ENCODE measurements at places on chromosomes 4 and X.

DNA sequence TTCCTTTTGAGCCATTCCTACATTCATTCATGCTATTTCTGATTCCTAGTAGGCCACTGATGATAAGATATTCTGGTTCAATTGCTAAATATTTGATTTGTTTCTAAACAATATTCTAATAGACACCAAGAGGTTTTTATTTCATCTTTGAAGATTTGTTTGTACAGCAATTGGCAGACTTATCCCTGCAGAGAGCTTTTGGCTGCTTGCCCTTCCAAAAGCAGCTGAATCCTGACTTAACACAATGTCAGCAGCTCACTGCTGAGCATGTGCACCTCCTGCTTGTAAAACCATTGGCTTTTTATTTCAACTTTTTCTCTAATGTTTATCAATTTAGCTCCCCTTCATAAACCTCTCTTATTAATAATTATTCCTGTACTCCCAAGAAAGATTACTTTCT, 45.3 kb downstream of the MMRN1 start:
- no peak for DNase-seq

DNA sequence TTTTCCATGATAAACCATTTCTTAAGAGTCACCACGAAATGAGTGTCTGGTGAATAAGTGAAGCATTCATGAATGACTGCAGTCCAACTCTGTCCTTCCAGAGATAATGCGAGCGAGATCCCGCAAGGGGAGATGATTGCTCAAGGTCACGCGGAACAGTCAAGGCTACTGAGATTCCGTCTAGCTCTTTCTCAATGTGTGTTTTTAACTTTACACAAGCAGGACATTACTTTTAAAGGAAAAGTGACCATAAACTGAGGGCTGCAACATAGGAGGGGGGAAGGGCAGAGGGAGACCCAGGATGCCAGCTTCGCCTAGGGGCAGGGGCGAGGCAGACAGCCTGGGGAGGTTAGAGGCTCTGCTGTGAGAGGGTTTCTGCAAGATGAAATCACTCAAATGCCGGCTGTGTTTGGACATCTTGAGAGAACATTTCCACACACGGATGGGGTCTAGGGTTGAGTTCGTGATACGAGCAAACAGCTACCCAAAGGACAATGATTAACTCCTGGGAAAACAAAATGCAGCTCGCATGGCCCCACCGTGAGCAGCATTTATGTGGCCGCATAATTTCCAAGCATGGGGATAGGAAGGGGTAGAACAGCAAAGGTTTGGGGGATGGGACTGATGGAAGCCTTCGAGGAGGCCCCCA, 23.8 kb upstream of the CCNQ start:
- DNase-seq: no peak

- DNase-seq: no peak
Observed at GRCh38 chr4:108901291-108901690, 138.4 kb upstream of the ETNPPL start.

DNA sequence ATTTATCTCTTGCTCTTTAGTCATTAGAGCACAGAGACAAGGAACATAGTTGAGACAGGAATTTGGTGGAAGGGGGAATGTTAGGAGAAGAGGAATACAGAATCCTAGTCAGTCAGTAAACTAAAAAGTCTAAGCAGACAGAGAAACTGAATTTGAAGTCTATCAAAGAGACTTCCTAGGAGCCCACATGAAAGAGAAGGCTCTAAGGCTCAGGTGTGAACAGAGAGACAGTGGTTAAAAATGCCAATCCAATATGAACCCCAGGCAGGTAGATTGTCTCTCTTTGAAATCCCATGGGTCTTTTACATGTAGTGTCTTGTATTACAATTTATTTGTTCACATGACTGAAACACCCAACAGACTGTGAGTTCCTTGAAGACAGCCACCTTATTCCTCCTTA, 77.8 kb upstream of the NFKB1 start:
- no peak for DNase-seq

DNA sequence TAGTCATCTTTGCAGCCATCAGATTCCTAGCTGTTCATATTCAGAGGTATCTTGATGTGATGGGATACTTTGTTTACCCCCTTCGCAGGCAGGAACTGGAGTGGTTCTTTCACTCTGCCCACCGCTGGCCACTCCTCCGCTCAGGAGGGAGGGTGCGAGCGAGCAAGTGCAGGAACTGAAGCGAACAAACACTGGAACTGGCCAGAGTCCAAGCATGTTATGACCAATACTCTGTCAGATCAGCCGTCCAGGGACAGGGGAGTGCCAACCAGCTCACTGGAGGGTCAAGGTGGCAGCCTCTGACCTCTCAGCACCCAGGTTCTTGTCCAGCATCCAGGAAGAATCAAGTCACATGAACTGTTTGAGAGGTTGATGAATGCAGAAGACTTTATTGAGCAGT, 18.0 kb upstream of the MANBA start:
- no peak for DNase-seq

GRCh38 chr4:53591372-53591892, at the start of gene LNX1:
TSS of gene LNX1 (minus strand) at chr4:53591486. CDS start at chr4:53574002, 17,484 bp downstream.
- DNase-seq: peak; percentile 33

DNA sequence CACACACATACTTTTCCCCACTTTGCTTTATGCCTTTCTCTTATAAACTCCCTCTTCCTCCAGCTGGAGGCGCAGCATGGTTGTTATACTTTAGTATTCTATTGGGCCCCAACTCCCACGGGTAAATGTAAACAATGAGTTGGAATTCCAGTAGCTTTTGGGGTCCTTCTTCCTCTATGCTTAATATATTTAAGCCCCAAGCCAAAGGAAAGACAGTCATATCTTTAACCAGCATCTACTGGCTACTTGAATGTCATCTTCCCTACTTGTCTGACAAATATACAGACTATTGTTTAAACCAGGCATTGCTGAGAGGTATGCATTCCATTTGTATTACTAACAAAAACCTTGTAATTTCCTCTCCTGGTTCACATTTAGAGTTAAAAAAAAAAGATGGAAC, 72.9 kb downstream of the WDR19 start:
- no peak for DNase-seq

- no peak for DNase-seq
Observed at GRCh38 chr4:142752202-142752786, 93.8 kb downstream of the INPP4B start.

DNA sequence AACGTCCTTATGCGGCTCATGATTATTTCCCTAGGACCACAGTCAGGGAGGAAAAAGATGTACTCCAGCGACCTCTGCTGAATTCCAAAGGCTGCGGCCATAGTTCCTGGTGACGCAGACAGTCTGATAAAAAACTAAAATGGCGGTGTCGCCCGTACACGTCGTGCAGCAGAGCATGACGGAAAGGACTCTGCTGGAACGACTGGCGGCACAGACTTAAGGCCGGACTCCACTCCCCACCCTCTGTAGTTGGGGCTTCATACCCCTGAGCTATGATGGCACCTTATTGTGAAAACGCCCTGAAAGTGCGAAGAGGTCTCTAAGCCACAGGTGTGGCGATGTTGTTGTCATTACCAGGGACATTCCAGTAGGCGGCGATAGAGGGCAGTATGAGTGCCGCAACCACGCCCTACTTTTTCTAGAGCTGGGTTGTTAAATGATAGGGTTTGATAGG, 90.0 kb upstream of the EDA2R start:
- no peak for DNase-seq

DNA sequence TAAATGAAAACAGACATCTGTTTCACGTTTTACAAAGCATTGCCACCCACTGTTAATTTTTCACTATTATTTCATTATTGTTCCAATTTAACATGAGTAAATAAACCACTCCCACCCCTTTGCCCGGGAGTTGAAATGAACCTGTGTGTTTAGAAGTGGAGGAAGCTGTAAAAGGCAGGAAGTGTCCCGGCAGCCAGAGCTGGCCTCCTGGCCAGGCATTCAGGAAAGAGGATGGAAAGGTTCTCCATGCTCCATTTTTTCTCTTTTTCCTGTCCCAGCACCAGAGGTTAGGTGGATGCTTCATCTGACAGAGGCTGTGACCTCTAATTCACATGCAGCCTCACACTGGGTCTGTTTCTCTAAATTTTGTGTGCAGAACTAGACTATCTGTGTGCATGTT, 55.5 kb upstream of the LNX1 start:
- no peak for DNase-seq

DNA sequence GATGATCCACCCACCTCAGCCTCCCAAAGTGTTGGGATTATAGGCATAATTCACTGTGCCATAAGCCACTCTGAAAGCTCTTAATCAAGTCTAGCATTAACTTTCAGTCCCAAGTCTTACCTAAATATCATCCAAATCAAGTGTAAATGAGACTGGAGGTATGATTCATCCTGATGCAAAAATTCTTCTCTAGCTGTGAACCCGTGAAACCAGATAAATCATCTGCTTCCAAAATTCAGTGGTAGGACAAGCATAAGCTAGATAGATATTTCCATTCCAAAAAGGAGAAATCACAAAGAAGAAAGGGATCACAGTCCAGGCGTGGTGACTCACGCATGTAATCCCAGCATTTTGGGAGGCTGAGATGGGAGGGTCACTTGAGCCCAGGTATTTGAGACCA, 8.8 kb upstream of the TBC1D25 start:
- no peak for DNase-seq

DNA sequence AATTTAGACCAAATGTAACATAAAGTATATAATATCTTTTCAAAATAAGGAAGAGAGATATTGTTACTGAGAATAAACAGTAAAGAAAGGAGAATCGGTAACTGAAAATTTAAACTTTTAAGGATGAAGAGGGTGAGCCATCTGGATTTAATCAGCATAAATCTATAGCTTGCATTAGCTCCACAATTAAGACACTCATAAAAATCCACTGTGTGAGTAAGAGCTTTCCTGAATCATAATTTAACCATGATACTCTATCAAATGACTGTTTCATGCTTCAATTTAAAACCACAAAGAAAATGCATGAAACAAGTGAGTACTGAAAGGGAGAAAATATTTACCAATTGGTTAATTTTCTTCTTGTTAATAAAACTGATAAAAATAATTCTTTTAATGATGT, 951.5 kb upstream of the SLIT2 start:
- DNase-seq: no peak

GRCh38 chr4:94177822-94178221, 29.8 kb upstream of the SMARCAD1 start:
- DNase-seq: no peak
